Stimulated activated CD8-positive, alpha-beta memory T cell treated with anti-CD3 and anti-CD28 coated beads, Interleukin-2, amount 100 ng/mL, for 48 hours (primary cell): ENCODE measurements at places on chromosomes 4 and X.

- no peak for DNase-seq
Measured at GRCh38 chrX:80206647-80207046, 192.1 kb downstream of the TBX22 start.

DNA sequence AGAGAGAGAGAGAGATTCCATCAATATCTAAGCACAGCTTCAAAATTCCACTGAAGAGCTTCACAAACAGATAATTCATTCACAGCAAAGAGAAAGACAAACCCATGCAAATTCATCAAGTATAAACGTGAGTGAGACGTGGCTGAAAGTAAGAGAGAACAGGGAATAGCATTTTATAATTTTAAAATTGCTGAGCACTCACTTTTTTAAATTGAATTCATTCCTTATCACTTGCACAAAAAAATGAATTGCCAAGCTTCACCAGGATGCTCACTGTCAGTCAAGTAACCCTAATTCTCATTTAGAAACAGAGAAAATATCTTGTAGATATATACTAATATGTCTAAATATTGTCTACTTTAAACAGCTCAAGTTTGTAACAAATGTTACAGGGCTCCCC is 40.5 kb downstream of the BMP3 start:
- DNase-seq = no peak

GRCh38 chrX:16868920-16869319 is 1.2 kb downstream of the RBBP7 start:
- no peak for DNase-seq

- DNase-seq = no peak
Measured at GRCh38 chr4:147793569-147794313, 61.9 kb downstream of the ARHGAP10 start.

DNA sequence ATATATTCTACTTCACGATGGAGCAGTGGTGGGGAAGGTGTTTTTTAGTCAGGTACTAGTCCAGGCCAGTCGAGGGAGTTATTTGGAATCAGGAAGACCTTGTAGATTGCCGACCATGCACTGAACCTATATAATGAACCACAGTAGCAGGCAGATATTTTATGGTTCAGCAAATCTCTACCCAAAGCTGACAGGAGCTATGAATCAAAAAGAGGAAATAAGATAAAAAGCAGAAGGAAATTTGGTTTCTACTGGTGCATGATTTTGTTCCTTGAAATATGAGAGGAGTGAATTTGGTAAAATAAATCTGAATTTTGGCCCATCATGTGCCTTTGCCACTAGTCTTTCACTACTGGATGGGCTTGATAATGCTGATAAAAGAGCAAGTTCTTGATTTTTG is 924.3 kb upstream of the DIAPH2 start:
- no peak for DNase-seq

DNA sequence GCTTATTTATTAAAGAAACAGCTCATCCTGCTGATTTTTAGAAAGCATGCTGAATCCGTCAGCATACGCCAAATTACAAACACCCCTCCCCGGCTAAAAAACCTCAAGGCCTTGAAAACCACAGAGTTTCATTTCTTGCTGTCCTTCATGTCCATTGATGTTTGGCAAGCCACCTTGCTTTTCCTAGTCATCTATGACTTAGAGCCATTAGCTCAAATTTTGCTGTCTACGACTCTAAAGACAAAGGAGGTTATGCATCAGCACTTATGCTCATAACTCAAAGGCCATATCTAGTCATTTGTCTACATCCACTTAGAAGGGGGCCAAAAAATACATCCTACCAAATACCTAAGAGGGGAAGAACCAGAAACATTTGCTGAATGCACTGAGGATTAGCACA is 925.1 kb downstream of the PCDH7 start:
- DNase-seq = no peak

DNA sequence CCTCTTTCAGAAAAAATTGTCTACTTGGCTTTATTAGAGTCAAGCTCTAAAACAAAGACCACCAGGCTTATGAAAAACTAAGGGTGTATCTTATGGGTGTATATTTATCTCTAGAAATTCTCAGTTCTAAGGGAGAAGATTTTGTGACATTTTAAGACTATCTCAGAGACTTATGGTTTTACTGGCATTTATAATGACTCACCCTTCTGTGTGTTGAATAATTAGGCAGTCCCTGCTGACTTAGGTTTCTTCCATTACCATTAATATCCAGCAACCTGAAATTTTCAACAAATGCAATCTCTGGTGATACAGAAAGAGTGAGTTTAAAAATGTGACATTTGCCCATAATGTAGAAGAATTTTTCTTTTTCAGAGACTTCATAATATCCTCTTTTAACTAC is 1015.0 kb upstream of the AGA start:
- no peak for DNase-seq

- no peak for DNase-seq
Measured at GRCh38 chrX:31280580-31280979, 208.7 kb upstream of the FTHL17 start.

GRCh38 chrX:151852294-151852693 is 60.4 kb upstream of the MAGEA4 start:
- DNase-seq = no peak

- no peak for DNase-seq
Measured at GRCh38 chrX:104921584-104922205, 298.8 kb downstream of the TEX13A start.

DNA sequence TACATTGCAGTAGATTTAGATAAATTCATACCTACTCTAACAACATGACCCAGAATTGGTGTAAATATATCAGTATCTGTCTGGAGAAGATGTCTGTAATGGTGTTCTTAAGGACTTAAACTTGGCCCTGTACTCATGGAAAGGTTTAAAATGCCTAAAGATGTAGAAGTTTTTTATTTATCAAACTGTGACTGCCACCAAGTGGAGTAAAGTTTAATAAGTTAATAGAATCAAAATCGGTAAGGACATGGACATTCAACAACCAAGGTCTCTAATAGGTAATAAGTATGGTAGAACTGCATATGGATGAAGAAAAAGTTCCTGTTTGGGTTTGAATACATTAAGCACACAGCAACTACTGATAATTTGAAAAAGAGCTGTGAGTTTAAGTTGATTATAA is 474.0 kb upstream of the NDST3 start:
- DNase-seq = no peak

DNA sequence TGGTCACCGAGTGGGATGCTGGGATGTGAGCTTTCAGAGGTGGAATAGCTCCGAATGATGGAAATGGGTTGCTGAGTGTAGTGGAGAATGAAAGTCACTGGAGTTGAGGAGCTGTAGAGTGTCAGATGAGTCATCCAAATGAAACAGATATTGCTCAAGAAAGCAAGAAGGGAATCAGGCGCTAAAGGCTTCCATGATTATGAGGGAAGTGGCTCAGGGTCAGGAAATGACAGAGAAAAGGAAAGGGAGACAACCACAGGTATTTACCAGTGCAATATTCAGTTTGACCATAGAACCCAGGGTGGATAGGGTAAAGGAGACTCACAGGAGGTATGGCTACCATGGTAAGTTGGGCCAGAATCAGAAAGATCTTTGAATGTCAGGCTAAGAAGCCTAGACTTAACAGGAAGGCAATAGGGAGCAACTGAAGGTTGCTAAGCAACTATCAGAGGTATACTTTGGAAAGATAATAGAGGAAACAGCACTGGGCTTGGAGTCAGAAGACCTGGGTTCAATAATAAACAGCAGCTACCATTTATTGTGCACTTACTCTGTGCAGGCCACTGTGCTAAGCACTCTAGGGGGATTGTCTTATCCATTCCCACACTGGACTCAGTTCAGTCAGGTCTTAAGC is 11.7 kb downstream of the LAS1L start:
- DNase-seq = no peak

DNA sequence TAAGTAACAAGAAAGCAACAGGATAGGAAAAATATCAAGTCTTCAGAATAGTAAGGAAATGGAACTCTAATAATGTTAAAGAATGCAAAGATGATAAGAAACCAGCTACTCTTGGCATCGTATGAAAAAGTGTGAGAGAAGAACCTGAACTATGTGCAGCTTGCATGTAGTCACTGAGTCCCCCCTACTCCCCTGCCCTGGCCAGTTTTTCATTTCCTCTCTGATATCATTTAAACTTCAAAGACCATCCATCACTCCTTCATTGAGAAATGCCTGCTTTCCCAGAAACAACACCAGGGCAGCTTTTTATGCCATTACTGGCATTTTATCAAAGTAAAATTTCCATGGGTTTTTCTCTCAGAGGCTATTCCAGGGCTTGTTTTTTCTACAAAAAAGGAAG is 28.1 kb downstream of the INPP4B start:
- no peak for DNase-seq

- DNase-seq = no peak
Measured at GRCh38 chr4:119106036-119107000, 29.3 kb upstream of the MYOZ2 start.

DNA sequence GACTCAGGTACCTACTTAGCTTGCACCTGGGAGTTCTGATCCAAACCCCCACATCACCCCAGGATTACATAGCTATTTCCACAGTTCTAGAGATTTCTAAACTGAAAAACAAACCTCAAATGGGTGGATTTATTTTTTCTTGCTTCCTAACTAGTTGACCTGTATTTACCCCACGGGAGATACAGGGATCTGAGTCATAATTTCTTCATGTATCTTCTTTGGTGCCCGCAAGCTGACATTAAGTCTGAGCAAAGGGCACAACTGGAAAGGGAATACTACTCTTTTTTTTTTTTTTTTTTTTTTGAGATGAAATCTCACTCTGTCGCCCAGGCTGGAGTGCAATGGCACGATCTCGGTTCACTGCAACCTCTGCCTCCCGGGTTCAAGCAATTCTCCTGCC is 10.0 kb upstream of the ELOVL6 start:
- DNase-seq = no peak

DNA sequence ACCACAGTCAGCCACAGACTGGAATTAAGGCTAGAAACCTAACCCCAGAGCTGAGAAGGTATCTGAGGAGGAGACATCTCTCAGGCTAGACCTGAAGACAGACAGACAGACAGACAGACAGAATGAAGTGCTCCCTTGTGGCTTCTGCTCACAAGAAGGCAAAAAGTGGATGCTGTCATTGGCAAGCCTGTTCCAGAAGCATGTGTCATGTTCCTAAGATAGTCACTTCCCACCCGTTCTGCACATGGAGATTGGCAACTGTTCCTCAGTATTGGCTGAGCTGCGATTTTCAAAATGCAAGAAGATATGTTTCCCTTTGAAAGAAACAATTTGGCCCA is 166.4 kb downstream of the NSUN7 start:
- no peak for DNase-seq

- DNase-seq = no peak
Measured at GRCh38 chr4:75844151-75844662, 58.0 kb downstream of the PPEF2 start.

DNA sequence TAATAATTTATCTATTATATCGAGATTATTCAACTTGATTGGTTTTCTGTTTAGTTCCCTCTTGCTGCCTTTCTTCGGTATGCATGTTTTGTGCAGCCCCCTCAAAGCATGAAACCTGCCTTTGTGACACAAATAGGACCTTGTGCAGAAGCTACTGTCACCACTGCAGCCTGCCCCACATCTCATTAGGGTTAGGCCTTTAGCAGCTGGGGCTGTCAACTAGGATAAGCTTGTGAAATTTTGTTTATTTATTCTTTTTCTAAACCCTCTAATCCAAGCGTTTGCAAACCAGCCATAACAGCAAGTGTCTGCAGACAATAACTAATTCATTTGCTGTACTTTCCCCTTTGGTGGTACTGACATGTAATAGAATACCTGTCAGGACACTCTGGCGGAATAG is 258.9 kb downstream of the RCHY1 start:
- no peak for DNase-seq

- DNase-seq = no peak
Measured at GRCh38 chr4:184355111-184355604, 119.2 kb downstream of the IRF2 start.

- no peak for DNase-seq
Measured at GRCh38 chrX:106976416-106976815, 23.6 kb downstream of the MORC4 start.

- no peak for DNase-seq
Measured at GRCh38 chr4:71288875-71289274, 49.9 kb upstream of the SLC4A4 start.

DNA sequence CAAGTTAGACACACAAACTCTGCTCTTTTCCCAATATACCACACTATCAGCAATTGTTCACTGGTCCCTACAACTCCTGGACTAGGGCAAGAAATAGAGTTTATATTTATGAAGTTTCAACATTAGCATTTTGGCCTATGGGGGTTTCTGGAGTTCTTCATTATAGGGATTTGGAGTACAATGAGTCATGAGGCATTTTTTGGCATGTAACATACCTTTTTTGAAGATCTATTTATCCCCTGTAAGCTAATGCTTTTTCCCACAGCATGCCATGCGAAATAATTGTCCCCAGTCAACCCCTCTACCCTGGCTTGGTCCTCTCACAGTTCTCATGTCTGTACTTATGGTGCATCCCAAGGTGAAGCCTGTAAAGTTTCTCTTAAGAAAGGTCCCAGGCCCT is 36.7 kb upstream of the EDA2R start:
- DNase-seq = no peak
